ENCODE measurements at places on chromosomes 3 and 15. TPM values are rescaled to one million over a fixed set of nuclear protein-coding genes. Genes with fewer than 3 reads are reported as not detected.

PLIN1 gene
- 0.86 TPM for polyA plus RNA-seq

SUSD5 gene
- 5.0 TPM for polyA plus RNA-seq

C3orf49 gene
- polyA plus RNA-seq: 0.72 TPM

XCR1 gene
- polyA plus RNA-seq: 0.26 TPM

PRKCD gene
- polyA plus RNA-seq: 22.6 TPM

ZNF770 gene
- 68.7 TPM for polyA plus RNA-seq

FSD2 gene
- polyA plus RNA-seq: 0.15 TPM

CCR8 gene
- not detected for polyA plus RNA-seq

OXTR gene
- 0.88 TPM for polyA plus RNA-seq

KY gene
- 1.5 TPM for polyA plus RNA-seq

GOLGA6L25 gene
- not detected for polyA plus RNA-seq

LRRN1 gene
- 20.1 TPM for polyA plus RNA-seq

ACAN gene
- 2.7 TPM for polyA plus RNA-seq

FOXB1 gene
- 0.08 TPM for polyA plus RNA-seq

TBC1D23 gene
- 38.0 TPM for polyA plus RNA-seq

Measured in right renal cortex interstitium (tissue), 3 donors.